ENCODE measurements at places on chromosomes 7 and 10. TPM values are rescaled to one million over a fixed set of nuclear protein-coding genes. Genes with fewer than 3 reads are reported as not detected.

Gene NPC1L1
- total RNA-seq: not detected

Gene KEL
- 0.66 TPM for total RNA-seq

Gene INA
- total RNA-seq: 0.13 TPM

Gene PRKCQ
- 16.5 TPM for total RNA-seq

Gene SMKR1
- not detected for total RNA-seq

Gene CACNB2
- 1.3 TPM for total RNA-seq

Gene CTNNA3
- 18.8 TPM for total RNA-seq

Gene MACC1
- total RNA-seq: 0.09 TPM

DNA sequence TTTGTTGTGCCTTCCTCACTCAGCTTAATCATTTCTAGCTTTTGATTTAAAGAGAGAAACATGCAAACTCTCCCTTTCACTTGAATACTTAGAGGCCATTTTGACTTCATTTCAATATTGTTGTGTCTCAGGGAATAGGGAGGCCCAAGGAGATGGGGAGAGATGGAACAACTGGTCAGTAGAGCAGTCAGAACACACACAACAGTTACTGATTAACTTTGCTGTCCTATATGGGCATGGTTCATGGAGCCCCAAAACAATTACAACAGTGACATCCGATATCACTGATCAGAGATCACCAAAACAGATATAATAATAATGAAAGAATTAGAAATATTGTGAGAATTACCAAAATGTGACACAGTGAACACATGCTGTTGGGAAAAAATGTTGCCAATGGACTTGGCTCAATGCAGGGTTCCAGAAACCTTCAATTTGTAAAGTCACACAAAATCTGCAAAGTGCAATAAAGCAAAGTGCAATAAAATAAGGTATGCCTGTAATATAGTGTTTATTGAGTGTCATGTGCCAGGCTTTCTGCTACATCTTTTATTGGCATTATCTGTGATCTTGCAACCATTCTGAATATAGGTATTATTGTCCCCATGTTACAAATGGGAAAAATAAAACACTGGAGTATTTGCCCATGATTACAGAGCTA, 38.2 kb downstream of the CCDC71L start:
- peaks cover 2% of the 10 kb centered on the region for H3K4me1 ChIP-seq
- H3K27ac ChIP-seq: no peak overlapping the region
- no peak overlapping the region for H3K4me3 ChIP-seq
- DNase-seq: no peak
- no peaks in the 10 kb centered on the region for H3K36me3 ChIP-seq

GRCh38 chr10:49751216-49751615, 10.9 kb downstream of the OGDHL start:
- H3K36me3 ChIP-seq: no peaks in the 10 kb centered on the region
- no peaks in the 10 kb centered on the region for H3K27me3 ChIP-seq
- DNase-seq: no peak
- no peak overlapping the region for H3K27ac ChIP-seq
- H3K4me3 ChIP-seq: no peak overlapping the region
- H3K4me1 ChIP-seq: no peaks in the 10 kb centered on the region

- DNase-seq: no peak
- H3K4me1 ChIP-seq: peaks cover 14% of the 10 kb centered on the region
- no peak overlapping the region for H3K4me3 ChIP-seq
- H3K27me3 ChIP-seq: no peaks in the 10 kb centered on the region
- no peak overlapping the region for H3K27ac ChIP-seq
These were observed 1.3 kb downstream of the PILRA start for GRCh38 chr7:100374601-100375000.

All from muscle of leg (tissue), 16 donors.